ENCODE measurements at places on chromosomes 3 and 15. TPM values are rescaled to one million over a fixed set of nuclear protein-coding genes. Genes with fewer than 3 reads are reported as not detected.

ITIH1 gene
- total RNA-seq: not detected

SLC25A26 gene
- 44.1 TPM for total RNA-seq

FGF12 gene
- 0.24 TPM for total RNA-seq

CP gene
- total RNA-seq: 0.21 TPM

PLSCR5 gene
- not detected for total RNA-seq

MTHFS gene
- total RNA-seq: 21.3 TPM

ZNF385D gene
- total RNA-seq: not detected

ALPK3 gene
- total RNA-seq: under 0.01 TPM

IL5RA gene
- total RNA-seq: not detected

PHLDB2 gene
- 93.7 TPM for total RNA-seq

ALG3 gene
- 50.3 TPM for total RNA-seq

TMEM212 gene
- total RNA-seq: not detected

RTP4 gene
- not detected for total RNA-seq

FETUB gene
- total RNA-seq: not detected

TRPC1 gene
- 13.7 TPM for total RNA-seq

GOLGA6D gene
- total RNA-seq: not detected

MAN2C1 gene
- 89.3 TPM for total RNA-seq

WDR49 gene
- 0.72 TPM for total RNA-seq

All from tracheal epithelial cell (primary cell).